ENCODE measurements at places on chromosomes 3 and 15.
A peak's percentile ranks its signal among the peaks of the same experiment; 100 is the strongest.

DNA sequence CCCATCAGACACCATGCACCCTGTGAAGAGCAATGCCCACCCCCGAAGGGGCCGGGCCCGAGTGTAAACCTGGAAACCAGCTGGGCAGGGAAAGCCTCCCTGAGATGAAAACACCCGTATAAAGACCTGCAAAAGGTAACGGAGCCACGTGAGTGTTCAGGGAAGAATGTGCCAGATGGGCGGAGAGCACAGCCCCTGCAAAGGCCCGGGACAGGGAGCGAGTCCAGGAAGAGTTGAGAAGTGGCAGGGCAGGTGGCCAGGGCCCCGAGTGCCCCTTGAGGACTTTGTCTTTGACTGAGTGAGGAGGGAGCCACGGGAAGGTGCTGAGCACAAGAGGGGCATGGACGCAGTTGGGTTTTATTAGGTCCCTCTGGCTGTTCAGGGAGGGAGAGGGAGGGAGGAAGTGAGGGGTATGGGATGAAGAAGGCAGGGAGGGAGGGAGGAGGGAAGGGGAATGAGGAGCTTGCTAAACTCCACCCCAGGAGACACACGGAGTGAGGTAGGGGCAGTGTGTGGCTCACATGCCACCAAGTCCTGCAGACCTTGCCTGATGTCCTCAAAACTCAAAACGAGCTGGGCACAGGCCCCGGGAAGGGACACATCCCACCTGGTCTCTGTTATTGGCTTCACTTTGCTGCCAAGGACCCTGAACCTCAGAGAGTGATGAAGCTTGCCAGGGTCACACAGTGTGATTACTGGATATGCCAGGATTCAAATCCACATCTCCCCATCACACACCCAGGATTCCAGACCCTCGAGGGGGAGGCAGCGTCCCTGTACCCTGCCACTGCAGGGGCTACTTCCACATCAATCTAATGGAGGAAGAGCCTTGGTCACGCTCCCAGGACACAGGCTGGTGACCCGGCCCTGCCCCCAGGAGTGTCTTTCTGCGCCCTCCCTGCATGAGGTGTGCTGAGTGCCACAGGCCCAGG, 49.1 kb upstream of the IQSEC1 start:
- no peak for DNase-seq

DNA sequence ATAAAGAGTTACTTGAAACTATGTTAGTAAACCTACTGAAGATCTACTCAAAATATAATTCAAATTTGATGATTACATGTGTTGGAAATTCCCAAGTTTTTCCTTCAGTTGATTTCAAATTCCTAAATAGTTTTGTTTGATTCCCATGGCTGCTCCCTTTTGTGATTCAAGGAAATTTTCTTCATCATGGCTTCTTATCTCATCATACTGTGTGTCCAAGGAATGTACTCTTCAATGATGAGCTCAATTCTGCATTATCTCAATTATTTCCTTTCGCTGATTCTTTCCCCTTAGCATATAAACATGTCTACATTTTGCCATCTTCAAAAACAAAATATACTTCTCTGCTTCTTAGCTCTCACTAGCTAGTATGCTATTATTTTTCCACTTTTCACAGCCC, 460.4 kb upstream of the NAALADL2 start:
- DNase-seq = no peak

DNA sequence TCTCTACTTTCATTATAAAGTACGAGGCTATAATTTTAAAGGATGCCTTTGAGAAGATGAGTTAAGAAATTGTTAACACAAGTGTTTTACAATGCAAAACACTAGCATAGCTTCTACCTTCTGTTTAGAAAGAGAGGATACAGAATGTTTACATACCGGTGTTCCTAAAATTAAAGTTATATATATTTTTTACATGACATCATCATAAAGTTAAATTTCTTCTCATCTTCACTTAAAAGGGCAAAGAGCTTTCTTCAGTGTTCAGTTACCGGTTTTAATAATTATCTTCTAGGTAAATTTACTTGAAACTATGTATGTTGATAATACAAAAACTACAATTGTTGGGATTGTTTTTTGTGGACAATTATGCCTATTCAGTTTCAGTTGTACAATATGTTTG, 32.7 kb upstream of the TM2D3 start:
- DNase-seq = no peak

- peak; percentile 7 for DNase-seq
Measured at GRCh38 chr3:164194842-164195241, 883.5 kb downstream of the SI start.

DNA sequence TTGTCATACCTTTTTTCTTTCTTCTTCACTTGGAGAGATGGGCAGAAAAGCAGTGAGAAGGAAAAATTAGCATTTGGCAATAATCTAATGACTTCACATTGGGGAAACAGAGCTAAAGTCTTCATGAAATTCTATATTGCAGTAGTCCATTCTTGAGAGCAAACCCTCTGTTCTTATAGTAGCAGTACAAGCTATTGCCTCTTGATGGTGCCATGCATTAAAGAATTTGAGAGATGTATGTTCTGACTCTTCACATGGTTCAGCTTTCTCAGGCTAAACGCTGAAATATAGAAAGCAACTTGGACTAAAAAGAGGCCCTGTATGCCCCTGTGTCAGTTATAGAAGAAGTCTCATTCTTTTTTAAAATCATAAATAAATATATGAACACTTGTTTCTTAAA, 36.0 kb downstream of the PHLDB2 start:
- peak; percentile 30 for DNase-seq

DNA sequence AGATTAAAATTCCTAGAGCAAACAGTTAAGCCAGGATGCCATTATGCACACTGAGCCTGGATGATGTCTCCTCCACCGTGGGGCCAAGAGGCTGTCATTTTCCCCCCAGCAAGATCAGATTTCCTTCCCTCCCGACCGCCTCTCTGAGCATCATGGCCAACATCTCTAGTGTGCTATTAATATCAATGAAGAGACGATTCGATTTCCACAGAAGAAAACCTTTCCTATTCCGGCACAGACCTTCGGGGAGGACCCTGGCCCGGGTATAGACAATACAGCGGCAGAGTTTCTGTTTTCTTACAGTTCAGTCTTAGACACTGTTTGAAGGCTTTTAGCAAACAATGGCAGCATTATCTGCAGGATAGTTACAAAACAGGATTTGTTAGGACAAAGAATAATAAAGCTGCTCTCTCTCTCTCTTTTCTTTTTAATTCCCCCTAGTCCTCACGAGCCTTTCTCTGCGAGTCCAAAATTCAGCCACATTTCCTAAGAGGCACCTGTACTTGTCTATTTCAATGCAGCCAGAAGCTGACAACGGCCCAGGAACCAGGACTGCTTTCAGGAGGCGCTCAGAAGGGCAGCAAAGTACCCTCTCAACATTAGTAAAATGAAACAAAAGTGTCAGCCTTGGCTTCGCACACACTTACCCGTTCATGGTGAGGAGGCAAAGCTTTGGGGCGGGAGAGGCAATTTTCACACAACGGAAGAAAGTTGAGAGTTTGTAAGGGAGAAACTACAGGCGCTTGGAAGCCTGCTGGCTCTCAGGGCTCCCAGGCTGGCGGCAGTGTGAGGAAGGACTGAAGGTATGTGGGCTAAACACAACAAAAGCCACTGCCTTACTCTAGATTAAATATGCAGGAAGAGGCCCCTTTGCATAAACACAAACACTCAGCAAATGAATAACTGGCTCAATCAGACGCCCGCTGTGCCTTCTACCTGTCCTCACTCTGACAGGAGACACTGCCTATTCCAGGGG, 278.0 kb downstream of the FOXP1 start:
- DNase-seq = peak; percentile 22

GRCh38 chr15:98800437-98801233, 152.3 kb downstream of the IGF1R start:
- DNase-seq = peak; percentile 77

Measured in ACHN (cell line).